ENCODE measurements at places on chromosomes 1 and 21.

GRCh38 chr21:24375201-24375600 lies 1232.1 kb downstream of the MRPL39 start:
- no peak for DNase-seq

- no peak for DNase-seq
Observed at GRCh38 chr1:2346691-2347408, 44.5 kb downstream of the MORN1 start.

DNA sequence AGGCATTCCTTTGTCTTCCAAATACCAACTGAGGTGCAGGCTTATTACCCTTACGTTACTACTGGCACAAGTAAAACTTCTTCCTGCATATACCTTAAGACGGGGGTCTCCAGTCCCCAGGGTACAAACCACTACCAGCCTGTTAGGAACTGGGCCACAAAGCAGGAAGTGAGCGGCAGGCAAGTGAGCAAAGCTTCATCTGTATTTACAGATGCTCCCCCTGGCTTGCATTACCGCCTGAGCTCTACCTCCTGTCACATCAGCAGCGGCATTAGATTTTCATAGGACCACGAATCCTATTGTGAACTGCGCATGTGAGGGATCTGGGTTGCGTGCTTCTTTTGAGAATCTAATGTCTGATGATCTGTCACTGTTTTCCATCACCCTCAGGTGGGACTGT lies 113.1 kb downstream of the SLC45A1 start:
- DNase-seq: no peak

DNA sequence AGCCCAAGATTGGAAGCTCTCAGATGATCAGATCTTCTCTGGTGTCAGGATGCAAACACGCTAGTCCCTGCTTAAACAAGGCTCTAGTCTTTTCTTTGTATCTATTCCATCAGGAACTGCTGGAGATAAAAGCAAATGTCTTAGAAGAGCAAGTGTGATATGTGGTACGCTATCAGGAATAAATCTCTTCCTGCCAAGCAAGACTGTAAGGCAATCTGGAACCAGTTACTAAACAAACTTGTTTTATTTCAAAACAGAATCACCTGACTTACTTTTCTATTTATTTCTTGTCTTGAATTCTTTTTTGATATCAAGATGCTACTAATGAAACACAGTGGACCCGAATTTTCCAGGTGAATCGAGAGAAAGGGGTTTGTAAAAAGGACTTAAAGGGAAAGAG lies 139.9 kb upstream of the ZNF644 start:
- DNase-seq: no peak

DNA sequence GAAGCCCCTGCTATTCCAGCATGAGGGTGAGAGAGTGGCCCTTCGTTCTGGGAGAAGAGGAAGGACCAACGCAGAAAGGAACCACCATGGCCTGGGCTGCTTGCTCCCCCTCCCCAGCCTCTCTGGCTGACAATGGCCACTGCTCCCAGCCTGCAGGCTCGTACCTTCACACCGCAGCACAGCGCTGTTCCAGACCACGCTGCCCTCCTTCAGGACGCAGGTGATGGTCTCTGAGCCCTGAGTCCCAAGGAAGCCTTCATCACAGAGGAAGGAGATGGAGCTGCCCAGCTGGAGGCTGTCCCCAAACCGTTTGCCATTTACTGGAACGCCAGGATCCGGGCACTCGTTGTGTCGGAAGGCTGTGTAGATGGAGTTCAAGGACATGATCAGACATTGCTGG lies 124.9 kb upstream of the HMGB4 start:
- DNase-seq: no peak

- no peak for DNase-seq
Observed at GRCh38 chr1:203103829-203104495, 18.1 kb upstream of the MYOG start.

- DNase-seq: no peak
Observed at GRCh38 chr1:234825498-234826165, 215.7 kb upstream of the IRF2BP2 start.

DNA sequence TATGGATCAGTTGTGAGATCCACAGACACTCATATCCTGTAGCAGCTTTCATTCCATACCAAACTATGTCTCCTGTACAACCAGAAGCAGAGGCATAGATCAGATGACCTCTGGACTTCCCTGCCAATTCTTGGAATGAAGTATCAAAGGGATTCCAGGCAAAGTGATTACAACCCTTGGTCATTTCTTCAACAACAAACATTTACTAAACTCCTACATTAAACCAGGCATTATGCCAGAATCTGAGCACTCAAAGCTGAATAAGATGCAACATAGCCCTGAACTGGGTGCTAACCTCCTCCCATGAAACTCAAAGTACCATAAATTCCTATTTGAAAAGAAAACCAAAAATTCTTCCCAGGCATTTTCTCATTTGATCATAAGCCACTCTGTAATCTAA lies 121.2 kb upstream of the SGIP1 start:
- DNase-seq: no peak

DNA sequence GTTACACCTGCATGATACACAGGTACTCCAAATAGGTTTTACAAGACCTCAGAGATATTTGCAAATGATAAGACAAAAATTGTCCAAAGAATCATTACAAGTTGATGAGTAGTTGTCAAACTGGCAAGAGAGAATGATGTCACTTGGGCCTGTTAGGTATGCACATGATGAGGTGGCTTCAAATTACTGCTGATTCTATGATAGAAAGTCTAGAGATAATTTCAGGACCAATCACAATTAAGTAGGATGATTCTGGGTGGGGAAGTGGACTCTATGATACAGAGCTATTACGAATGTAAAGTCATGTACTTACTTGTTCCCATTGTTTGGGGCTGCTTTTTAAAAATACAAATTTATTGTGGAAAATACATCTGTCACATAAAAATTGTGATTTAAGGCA lies 5.2 kb upstream of the SPRR1B start:
- DNase-seq: no peak

DNA sequence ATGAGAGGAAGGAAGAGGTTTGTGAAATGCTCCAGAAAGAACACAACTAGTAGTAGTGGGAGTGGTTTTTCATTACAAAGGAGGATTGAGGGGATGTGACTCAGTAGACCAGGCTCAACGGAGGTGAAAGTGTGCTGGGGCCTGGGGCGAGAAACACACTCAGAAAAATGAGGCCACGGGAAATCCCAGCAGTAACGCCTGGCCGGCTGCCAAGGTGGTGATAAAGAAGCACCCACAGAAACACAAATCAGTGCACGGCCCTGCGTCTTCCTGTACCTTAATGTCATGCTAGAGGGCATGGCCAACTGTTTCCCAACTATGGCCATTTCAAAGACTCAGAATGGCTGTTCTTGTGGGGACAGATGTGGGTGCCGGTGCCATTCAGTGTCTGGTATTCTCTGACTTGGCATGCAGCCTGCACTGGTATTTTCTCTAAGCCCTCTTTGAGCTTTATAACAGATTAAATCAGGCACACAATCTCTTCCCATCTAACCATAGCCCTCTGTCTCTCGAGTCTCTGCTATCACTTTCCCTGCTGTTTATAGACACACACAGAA lies 38.2 kb downstream of the URB2 start:
- peak; percentile 38 for DNase-seq

- DNase-seq: no peak
Observed at GRCh38 chr1:33418811-33419210, 12.1 kb downstream of the PHC2 start.

- DNase-seq: no peak
Observed at GRCh38 chr21:28817871-28818270, 174.8 kb downstream of the LTN1 start.

- no peak for DNase-seq
Observed at GRCh38 chr1:111827946-111828345, 72.2 kb downstream of the DDX20 start.

GRCh38 chr1:231106347-231106746 lies 55.5 kb upstream of the TRIM67 start:
- no peak for DNase-seq

- no peak for DNase-seq
Observed at GRCh38 chr21:43619856-43620255, 39.4 kb downstream of the HSF2BP start.

- DNase-seq: no peak
Observed at GRCh38 chr1:76136894-76137293, 62.3 kb downstream of the ST6GALNAC3 start.

DNA sequence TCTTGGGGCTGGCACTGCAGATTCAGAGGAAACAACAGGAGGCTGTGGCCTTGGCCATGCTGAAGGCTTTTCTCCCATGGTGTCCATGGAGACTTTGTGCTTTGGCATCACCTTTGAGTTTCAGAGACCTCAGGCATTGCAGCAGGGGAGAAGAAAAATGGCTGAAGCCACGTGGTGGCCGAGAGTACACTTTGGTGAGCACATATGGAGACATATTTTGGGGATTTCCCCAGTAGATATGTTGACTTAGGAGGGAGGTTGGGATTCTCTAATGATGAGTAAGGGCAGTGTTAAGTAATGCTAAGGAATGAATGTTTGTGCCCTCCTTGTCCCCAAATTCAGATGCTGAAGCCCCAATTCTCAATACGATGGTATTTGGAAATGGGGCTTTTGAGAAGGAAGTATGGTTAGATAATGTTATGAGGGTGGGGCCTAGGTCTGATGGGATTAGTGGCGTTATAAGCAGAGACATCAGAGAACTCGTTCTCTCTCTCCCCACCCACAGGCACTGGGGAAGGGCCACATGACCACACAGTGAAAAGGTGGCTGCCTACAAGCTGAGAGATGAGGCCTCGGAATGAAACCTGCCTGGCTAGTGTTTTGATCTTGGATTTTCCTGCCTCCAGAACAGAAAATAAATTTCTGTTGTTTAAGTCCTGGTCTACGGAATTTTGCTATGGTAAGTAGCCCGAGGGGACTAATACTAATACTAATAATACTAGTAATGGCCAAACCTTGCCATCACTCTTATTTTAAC lies 98.6 kb downstream of the TBX19 start:
- DNase-seq: no peak

DNA sequence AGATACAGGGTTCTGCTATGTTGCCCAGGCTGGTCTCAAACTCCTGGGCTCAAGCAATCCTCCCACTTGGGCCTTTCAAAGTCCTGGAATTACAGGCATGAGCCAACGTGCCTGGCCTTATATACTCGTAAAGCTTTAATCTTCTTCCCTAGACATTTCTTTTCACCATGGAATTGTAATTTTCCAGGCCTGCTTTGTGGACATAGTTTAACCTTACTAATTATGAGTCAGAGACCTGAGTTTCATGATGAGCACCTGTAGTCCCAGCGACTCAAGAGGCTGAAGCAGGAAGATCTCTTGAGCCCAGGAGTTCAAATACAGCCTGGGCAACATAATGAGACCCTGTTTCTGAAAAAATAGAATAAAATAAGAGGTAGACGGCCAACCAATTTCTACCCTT lies 12.3 kb downstream of the PATJ start:
- no peak for DNase-seq

GRCh38 chr1:53693773-53694717 lies 44.9 kb downstream of the GLIS1 start:
- DNase-seq: no peak

DNA sequence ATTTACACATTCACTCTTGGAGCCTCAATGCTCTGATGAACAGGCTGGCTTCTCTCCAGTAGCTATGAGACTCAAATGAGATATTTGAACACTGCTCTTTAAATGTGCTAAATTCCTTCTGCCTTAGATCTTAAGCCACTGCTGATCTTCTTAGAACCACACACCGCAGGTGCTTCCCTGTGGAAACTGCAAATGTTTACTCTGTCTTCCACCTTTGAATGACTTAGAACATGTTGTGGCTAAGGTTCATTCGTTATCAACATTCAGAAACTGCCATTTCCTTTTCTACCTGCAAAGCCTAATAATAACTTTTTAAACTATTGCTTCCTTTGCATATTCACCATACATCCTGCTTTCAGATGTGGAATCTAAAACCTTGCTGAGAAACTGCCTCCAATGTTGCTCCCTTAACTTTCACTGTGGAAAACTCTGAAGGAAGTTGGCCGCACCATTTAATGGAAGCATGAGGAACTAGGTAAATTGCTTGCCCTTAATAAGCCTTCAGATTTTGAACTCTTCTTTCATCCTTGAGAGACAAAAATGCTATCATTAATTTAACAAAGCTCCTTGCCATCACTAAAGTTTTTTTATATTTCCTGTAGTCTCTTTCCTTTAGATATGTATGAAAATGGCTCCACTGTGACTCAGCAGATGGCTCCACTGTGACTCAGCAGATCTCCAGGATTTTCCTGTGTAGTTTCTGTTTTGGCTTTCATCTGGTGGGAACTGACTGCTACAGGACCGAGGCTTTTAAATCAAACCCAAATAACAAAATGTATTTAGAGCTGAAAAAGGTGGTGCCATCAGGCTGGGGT lies 143.8 kb downstream of the TNFSF18 start:
- DNase-seq: no peak

DNA sequence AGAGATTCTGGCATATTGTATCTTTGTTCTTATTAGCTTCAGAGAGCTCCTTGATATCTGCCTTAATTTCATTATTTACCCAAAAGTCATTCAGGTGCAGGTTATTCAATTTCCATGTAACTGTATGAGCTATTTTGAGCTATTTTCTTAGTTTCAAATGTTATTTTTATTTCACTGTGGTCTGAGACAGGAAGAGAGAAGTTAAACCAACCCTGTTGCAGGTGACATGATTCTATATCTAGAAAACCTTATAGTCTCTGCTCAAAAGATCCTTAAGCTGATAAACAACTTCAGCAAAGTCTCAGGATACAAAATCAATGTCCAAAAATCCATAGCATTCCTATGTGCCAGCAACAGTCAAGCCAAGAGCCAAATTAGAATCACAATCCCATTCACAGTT lies 1644.0 kb upstream of the B3GALT2 start:
- DNase-seq: no peak

DNA sequence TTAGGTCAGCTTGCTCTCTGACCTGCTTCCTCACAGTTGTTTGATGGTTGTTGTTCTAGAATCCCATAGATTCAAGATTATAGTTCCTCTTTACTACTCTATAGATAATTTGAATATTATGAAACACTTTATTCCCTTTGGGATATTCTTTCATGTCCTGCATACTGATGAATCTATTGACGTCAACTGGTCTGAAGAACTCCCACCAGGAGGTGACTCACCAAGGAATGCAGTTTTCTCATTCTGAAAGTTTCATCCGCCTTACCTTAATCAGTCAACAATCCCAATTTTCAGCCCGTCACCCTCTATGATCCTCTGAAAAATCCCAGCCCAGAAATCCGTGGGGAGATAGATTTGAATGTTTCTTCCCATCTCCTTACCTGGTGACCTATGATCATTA lies 834.1 kb upstream of the PRMT6 start:
- no peak for DNase-seq

GRCh38 chr1:156706657-156707416 lies 1.5 kb upstream of the CRABP2 start:
- DNase-seq: no peak

GRCh38 chr1:241548008-241548407 lies 15.8 kb downstream of the KMO start:
- no peak for DNase-seq
